ENCODE measurements at places on chromosomes 2 and 18. TPM values are rescaled to one million over a fixed set of nuclear protein-coding genes. Genes with fewer than 3 reads are reported as not detected.

EIF5B gene
- 63.1 TPM for total RNA-seq

HSPE1 gene
- 454 TPM for total RNA-seq

ACVR1C gene
- 0.99 TPM for total RNA-seq

DHRS9 gene
- 16.6 TPM for total RNA-seq

MGAT4A gene
- 21.8 TPM for total RNA-seq

PID1 gene
- 0.24 TPM for total RNA-seq

COL4A4 gene
- total RNA-seq = 19.4 TPM

HOXD1 gene
- total RNA-seq = not detected

FAM124B gene
- total RNA-seq = not detected

STON1 gene
- total RNA-seq = 0.86 TPM

UGT1A10 gene
- total RNA-seq = 120 TPM

HADHB gene
- total RNA-seq = 78.3 TPM

UGT1A5 gene
- 7.1 TPM for total RNA-seq

GALNT3 gene
- 75.0 TPM for total RNA-seq

PLEK gene
- not detected for total RNA-seq

SNORC gene
- total RNA-seq = 4.3 TPM
